ENCODE measurements at places on chromosomes 2 and 18.

DNA sequence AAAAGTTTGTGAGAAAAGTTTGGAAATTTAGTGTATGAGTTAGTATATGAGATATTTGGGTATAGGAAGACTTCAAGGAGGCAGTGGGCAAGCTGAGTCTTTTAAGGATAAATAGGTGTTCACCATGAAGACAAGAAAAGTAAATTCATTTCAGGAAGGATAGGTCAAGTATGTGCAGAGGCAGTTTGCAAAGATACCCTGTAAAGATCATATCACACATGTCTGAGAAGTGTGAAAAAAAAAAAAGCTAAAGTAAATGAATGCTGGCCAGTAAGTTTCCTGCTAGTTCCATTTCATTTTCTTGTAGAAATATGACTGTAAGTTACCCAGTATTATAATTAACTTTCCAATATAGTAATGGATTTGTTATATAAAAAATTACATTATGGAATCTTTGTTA, 131.0 kb downstream of the PHLPP1 start:
- DNase-seq = no peak

DNA sequence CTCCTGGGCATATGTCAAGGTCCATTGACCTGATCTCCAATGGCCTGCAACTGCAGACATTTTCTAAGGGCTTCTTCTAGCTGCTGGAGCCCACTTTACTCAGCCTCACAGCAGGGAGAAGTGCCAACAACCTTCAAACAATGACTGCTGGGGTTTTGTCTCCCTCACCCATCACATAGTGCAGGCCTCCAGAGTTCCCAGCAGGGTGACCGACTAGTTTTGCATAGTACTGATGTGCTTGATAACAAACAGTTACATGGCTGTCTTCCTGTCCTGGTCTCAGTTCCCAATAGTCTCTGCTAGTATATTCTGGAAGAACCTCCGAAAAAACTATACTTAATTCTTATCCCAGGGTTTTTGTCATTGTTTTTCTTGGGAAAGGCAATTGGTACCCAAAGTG, 10.4 kb upstream of the NETO1 start:
- no peak for DNase-seq

DNA sequence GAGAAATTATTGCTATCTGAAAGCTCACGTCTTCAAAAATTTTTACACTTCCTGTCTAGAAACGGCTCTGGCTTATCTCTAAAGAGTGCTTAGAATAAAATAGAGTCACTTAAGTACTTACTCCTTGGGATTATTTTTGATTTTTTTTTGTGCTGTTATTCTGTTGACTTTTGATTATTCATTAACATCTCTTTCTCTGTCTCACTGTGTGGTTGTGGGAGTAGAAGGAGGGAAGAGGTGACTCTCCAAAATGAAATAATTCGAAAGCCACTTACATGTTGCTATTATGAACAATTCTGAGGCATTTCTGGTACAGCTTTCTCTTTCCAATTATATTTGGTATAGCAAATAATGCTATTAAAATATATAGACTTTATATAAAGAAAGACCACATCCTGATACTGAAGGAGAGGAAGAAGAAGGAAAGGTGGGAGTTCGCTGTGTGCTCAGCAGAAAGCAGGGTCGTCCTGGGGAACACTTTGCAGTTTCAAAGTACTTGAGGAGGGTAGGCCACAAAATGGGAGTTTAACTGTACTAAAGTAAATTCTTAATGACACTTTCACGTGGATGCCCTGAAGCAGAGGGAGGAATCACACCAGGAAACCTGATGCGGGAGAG, 9.6 kb upstream of the MMADHC start:
- no peak for DNase-seq

- no peak for DNase-seq
These were observed 363.7 kb downstream of the SLC4A3 start for GRCh38 chr2:219991116-219991515.

DNA sequence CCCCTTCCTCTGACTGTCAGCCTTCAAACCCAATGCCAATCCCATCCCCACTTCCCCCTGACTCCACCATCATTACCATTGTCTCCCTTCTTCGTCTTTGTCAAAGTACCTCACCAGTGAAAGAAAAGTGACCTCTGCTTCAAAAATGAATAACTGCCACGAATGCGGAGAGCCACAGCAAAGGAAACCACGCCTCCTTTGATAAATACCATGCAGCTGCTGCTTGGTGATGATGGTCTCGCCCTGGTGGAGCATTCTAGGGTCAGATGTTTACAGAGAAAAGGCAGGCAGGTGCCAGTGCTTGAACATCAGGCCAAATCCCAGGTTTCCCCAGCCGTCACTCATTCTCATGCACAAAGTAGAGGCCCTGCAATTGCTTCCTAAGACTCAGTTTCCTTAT, 162.2 kb downstream of the BCL11A start:
- no peak for DNase-seq

DNA sequence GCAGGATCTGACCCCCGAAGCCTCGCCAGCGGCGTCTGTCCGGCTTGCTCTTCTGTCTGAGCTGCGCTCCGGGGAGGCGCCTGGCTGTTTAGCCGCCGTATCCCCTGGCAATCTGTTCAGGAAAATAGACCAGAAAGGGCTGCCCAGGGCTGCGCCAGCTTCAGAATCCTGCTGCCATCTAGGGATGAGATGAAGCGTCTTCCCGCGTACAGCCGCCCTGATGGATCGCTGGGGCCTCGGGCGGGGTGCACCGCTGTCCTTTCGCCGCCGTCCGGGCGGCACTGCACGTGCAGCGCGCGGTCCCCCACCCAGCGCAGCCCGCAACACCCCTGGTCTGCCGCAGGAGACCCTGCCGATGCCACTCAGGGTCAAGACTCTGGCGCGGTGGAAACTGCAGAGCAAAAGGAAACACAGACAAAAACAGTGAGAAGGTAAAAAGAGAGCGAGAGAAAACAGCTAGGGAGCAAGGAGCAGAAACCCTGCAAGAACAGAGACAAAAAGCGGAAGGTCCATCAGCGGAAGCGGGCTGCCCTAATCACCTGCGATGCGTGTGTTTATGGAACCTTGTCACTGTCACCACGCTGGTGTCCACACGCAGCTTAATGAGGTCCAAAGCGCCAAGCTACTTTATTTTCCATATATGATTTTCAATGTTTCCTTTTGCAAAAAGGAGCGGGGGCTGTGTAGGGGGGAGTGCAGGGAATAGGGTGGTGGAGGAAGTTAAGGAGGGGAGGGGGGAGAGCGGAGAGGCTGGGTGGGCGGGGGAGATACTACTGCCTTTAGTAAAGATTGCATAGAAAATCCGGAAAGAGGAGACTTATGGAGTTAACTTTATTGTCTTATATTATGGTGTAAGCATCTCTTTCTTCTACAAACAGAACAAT, 2113.3 kb upstream of the PIK3C3 start:
- peak; percentile 62 for DNase-seq

GRCh38 chr2:161990741-161991140, 83.3 kb downstream of the DPP4 start:
- DNase-seq = no peak

DNA sequence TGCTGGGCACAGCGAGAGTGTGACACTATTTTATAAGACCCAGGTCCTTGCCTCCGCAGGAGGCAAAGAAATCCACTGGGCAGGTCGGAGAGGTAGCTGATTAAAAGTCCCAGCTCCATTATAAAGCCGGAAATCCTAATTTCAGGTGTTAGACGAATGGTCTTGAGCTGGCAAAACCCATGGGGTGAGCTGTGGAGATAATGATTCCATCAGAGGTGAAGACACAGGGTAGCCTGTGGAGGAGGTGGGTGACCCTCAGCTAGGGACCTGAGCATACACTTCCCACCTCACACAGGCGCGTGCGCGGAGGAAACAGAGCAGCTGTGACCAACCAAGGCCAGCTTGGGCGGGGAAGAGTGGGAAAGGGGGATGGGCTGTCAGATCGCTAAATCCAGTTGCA, 201.7 kb upstream of the CXCR4 start:
- no peak for DNase-seq

GRCh38 chr2:180677930-180678624, 302.3 kb upstream of the UBE2E3 start:
- no peak for DNase-seq

GRCh38 chr2:105237045-105237765, 4.3 kb upstream of the GPR45 start:
- no peak for DNase-seq

- no peak for DNase-seq
These were observed 14.3 kb upstream of the MC5R start for GRCh38 chr18:13809531-13810255.

- peak; percentile 9 for DNase-seq
These were observed 436.2 kb downstream of the SUCLG1 start for GRCh38 chr2:84022810-84023431.

DNA sequence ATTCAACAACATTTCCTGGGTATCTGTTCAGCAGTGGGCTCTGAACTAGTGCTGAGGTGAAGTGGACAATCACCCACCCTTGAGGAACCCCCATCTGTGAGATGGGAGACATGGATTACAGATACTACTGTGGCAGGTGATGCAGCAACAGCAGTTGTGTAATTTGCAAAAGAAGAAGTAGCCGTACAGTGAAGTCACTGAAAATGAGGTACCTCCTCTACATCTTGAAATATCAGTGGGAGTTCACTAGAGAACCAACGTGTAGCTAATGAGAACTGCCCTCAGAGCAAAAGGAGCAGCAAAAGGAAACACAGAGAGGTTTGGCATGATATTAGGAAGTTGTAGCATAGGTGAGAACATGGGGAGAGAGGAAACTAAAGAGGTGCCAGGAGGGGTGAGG, 41.3 kb downstream of the VSNL1 start:
- no peak for DNase-seq

DNA sequence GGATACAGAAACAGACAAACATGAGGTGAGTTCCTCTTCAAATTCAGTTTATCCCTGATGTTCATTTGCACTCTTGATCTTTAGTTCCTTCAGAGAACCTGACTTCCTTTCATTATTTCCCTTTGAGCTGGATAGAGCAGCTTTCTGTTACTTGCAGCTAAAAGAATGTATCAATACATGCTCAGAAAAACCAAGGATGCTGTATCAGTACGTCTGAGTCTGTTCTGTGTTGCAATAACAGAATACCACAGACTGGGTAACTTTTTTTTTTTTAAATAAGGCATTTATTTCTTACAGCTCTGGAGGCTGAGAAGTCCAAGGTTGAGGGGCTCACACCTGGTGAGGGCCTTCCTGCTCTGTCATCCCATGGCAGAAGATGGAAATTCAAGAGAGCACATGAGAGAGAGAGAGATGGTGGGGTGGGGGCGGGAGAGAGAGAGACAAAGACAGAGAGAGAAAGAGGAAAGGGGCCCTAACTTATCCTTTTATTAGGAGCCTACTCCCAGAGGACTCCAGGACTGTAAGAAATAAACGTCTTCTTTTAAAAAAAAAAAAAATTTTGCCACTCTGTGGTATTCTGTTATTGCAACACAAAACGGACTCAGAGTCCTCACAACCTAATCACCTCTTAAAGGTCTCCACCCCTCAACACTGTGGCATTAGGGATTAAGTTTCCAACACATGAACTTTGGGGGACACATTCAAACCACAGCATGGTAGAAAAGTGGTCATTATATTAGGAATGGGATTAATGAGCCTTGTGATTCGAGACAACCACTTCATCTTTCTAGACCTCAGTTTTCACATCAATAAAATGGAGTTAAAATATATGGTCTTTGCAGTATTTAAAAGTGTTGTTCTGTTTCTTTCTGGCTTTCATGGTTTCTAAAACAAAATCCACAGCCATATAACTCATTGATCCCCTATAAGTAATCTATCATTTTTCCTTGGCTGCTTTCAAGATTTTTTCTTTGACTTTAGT, 18.4 kb upstream of the SELENOI start:
- DNase-seq = no peak

GRCh38 chr18:12656938-12657683, 796 bp downstream of the SPIRE1 start:
- peak; percentile 42 for DNase-seq

DNA sequence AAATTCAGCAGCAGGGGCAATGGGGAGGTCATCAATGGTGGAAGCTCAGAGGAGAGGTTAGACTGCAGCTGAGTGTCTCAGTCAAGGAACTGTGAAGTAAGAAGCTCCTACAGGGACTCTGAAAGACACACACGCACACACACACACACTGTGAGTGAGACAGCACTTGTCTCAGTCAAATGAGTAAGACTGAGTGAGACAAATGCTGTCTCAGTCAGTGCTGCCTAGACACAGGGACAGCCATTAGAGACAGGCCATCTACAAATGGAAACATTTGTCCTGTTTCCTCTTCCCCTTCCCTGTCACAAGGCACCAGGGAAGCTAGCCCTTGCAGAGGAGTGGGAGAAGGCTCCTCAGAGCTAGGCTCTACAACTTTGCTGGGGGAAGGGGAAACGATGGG, 577.4 kb upstream of the GCFC2 start:
- no peak for DNase-seq

DNA sequence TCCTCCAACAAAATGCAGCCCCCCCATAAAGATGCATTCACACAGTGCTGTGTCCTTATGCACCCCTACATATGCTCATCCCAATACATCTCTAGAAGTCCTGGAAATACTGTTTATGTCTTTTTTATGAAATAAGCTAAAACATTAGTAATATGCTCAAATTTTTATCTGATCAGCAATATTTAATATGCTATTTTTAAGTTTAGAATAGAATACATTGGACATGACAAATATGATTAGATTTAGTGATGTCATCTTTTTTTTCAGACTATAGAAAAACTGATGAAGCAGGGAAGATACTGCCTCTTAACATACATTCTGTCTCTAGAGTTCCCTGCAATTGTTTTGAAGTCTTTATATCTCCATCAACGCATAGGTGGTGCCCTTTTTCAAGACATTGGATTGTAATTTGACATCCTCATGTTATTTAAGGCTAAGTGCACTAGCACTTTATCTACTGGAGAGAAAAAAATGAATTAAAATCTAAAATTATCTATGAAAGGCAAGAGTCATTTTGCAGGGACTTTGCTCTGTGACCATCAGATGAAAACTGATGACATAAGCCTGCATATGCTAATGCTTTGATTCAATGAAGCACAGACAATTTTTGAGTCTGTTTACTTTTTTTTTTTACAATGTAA, 395.3 kb downstream of the LPIN1 start:
- no peak for DNase-seq

DNA sequence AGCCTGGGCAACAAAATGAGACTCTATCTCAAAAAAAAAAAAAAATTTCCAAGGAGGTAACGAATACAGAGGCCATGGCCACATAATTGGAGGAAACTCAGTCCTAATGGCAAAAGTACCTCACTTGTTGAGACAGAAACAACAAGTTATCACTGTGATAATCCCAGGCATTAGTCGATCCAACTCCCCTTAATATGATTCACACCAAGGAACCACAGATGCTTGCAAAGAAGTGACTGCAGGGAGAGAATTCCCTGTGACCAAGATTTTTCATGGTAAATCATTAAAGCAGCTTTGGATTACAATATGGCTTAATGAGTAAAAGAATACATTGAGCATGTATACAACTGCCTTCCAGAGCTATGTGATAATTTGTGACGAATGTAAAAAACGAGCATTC, 80.4 kb upstream of the RNU4ATAC start:
- DNase-seq = no peak

GRCh38 chr2:20868377-20868776, 45.5 kb upstream of the LDAH start:
- DNase-seq = no peak

DNA sequence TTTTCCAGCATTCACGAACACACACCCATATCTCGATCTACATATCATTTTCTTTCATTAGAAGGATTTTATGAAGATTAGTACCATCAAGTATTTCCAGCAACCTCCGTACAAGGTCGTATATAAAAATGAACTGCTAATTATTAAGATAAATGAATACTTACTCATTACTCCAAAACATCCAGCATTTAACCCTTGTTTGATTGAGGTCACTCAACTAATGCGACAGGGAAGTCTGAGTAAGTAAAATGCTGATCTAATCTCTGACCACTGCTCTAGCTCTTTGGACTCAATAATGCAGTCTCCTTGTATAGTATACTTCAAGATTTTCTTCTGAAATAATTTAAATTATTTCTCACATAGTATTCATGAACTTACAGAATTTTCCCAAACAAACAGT, 2.0 kb downstream of the ABHD3 start:
- no peak for DNase-seq

Data from putamen (tissue), 1 donor.